ENCODE measurements at places on chromosomes 3 and 15. TPM values are rescaled to one million over a fixed set of nuclear protein-coding genes. Genes with fewer than 3 reads are reported as not detected.

DNA sequence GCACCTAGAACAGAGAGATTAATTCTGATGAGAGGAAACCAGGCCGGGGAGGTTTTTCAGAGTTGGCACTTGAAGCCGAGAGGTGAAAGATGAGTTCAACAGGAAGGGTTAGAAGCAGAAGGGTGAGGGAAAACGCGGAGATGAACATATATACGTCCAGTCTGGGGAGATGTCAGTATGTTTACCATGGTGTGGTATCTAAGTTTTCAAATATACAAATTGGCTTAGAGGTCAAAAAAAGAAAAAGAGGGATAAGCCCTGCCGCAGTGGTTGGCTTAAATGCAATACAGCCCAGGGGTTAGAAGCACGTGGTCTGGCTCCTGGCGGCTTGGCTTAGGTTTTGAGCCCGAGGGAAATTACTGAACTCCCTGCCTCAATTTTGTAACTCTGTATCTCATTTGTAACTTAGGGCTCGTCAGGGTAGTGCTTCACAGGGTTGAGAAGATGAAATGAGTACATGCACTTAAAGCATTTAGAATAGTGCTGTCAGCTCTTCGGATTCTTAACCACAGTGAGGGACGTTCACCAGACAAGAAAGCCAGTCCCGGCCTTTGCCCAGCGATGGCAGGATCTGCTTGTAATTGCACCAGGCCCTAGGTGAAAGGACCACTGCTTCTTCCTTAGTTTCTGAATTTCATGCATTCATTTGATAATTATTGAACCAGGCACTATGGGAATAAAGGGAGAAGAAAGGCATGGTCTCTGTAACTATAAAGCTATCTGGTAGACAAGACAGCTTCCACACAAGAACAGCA lies 6.4 kb downstream of the HES1 start:
- H3K4me3 ChIP-seq, result peak overlapping the region; percentile 46
- no peak for DNase-seq
- no peaks in the 10 kb centered on the region for H3K27me3 ChIP-seq
- H3K36me3 ChIP-seq, result peaks cover 4% of the 10 kb centered on the region
- H3K27ac ChIP-seq, result peak overlapping the region; percentile 95

DNA sequence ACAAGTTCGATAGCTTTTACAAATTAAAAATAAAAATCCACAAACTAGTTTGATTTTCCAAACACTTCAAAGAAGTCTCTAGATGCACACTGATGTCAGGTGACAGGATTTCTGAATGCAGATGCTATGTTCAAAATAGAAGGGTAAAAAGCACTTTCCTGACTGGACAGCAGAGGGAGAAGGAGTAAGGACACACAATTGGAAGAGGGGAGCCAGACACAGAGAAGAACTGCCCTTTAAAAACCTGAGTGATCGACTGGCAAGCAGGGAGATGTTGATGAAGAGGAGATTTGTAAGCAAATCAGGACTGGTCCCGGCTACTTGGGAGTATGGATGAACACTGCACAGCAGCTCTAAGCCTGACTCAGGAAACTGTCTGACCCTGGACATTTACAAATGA lies 612.8 kb downstream of the MAGI1 start:
- H3K27ac ChIP-seq, result no peak overlapping the region
- no peak overlapping the region for H3K4me3 ChIP-seq
- no peak for DNase-seq
- no peaks in the 10 kb centered on the region for H3K27me3 ChIP-seq

Gene SOX14
- not detected for total RNA-seq

GRCh38 chr15:84645496-84645895 lies 8.6 kb downstream of the WDR73 start:
- H3K36me3 ChIP-seq, result no peaks in the 10 kb centered on the region
- DNase-seq, result no peak
- H3K27me3 ChIP-seq, result no peaks in the 10 kb centered on the region
- no peak overlapping the region for H3K27ac ChIP-seq

- H3K4me1 ChIP-seq, result peaks cover 22% of the 10 kb centered on the region
- H3K4me3 ChIP-seq, result peak overlapping the region; percentile 56
- H3K27ac ChIP-seq, result peak overlapping the region; percentile 64
- no peak for DNase-seq
Measured at GRCh38 chr3:48555949-48556795, 431 bp downstream of the PFKFB4 start.

Gene SMCO1
- total RNA-seq, result 20.2 TPM

GRCh38 chr3:108546247-108546646 lies 35.9 kb upstream of the MYH15 start:
- no peaks in the 10 kb centered on the region for H3K27me3 ChIP-seq
- H3K4me1 ChIP-seq, result no peaks in the 10 kb centered on the region

DNA sequence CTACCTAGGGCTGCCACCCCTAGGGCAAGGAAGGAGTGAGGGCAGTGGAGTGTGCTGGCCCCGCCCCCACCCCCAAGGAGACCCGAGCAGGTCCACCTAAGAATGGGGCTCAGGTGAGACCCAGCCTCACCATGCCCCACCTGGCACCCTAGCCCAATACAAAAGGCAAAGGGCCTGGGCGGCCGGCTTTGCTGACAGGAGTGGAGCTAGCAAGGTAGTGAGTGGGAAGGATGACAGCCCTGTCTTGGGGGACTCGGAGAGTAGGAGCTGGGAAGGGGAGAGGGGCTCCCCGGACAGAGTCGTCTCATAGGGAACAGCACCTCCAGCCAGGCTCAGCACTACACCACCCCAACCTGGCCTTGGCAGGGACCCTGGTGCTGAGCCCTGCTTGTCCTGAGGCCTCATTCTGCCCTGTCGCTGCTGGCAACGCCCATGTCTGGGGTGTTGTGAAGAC lies 12.1 kb downstream of the C15orf39 start:
- H3K4me1 ChIP-seq, result peaks cover 19% of the 10 kb centered on the region
- no peak overlapping the region for H3K4me3 ChIP-seq
- H3K27ac ChIP-seq, result no peak overlapping the region
- no peak for DNase-seq
- H3K36me3 ChIP-seq, result peaks cover 45% of the 10 kb centered on the region

- H3K27me3 ChIP-seq, result no peaks in the 10 kb centered on the region
- no peaks in the 10 kb centered on the region for H3K4me1 ChIP-seq
- H3K27ac ChIP-seq, result no peak overlapping the region
- no peak overlapping the region for H3K4me3 ChIP-seq
Measured at GRCh38 chr15:59366333-59367021, 6.2 kb downstream of the MYO1E start.

GRCh38 chr3:9800529-9800928 lies 7.6 kb downstream of the ARPC4 start:
- no peak overlapping the region for H3K4me3 ChIP-seq
- H3K4me1 ChIP-seq, result peaks cover 4% of the 10 kb centered on the region
- H3K36me3 ChIP-seq, result peaks cover 5% of the 10 kb centered on the region
- H3K27ac ChIP-seq, result no peak overlapping the region

- H3K4me1 ChIP-seq, result no peaks in the 10 kb centered on the region
- H3K36me3 ChIP-seq, result no peaks in the 10 kb centered on the region
- no peaks in the 10 kb centered on the region for H3K27me3 ChIP-seq
- DNase-seq, result no peak
Measured at GRCh38 chr15:53671545-53671944, 87.9 kb downstream of the WDR72 start.

DNA sequence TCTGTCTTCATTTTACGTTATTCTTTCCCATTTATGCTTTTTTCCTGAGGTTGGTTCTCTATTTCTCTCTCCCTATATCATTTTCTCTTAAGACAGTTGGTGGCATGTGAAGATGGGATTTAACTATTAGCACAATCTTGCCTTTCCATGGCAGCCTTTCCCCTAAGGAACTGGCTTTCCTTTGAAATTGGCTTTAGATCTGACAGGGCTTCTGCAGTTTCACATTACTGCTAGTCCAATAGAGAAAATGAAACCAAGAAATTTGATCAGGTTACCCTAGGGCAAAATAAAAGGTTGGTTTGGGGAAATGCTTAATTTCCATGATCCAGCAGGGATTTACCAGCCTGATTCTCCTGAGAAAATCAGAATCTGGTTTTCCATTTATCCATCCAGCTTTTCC lies 22.7 kb upstream of the CHL1 start:
- H3K36me3 ChIP-seq, result no peaks in the 10 kb centered on the region
- H3K4me1 ChIP-seq, result no peaks in the 10 kb centered on the region
- no peak for DNase-seq
- H3K27me3 ChIP-seq, result no peaks in the 10 kb centered on the region

DNA sequence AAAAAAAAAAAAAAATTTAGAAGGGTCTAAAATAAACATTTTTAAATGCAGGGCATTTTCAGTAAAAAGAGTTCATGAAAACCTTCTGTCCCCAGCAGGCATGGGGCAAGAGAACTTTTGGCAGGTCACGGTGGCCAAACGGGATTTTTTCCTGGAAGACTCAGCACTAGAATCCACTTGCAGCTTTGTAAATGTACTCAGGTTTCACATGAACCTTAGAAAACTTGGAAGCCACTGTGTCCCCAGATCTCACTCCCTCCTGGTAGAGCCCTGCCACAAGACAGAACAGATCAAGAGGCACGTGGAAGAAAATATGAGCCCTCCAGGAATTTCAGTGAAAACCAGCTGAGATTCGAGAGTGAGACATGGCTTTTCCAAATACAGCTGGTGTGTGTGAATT lies 2.1 kb upstream of the GNB5 start:
- DNase-seq, result no peak
- H3K4me3 ChIP-seq, result no peak overlapping the region
- H3K27ac ChIP-seq, result no peak overlapping the region
- no peaks in the 10 kb centered on the region for H3K36me3 ChIP-seq
- no peaks in the 10 kb centered on the region for H3K27me3 ChIP-seq
- no peaks in the 10 kb centered on the region for H3K4me1 ChIP-seq

- H3K36me3 ChIP-seq, result no peaks in the 10 kb centered on the region
- no peaks in the 10 kb centered on the region for H3K27me3 ChIP-seq
- no peak overlapping the region for H3K27ac ChIP-seq
Measured at GRCh38 chr3:65607101-65607500, 431.6 kb downstream of the MAGI1 start.

DNA sequence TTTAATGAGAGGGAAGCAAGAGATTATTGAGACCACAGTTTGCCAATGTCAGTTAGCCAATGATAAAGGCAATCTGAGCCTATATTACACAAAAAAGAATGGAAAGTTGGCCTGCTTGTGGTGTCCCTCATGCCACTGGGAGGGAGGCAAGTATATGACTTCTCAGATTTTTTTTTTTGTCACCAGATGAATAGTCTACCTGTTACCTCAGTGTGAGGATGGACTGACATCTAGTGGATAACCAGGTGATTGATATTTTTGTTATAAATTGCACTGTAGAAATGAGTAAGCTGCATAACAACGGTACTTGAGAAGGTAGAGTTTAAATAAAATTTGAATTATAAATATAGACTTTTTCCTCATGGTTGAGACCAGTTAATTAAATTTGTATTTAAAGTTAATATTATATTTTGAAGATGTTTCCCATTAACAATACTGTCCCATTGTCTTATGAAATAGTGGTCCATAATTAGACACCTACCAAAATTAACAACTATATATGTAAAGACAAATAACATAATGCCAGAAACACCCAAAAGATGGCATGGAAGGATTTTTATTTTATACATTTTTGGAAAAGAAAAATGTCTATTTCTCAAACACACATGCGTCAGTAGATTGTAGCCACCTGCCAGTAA lies 237.8 kb upstream of the GADL1 start:
- H3K27me3 ChIP-seq, result no peaks in the 10 kb centered on the region
- H3K27ac ChIP-seq, result no peak overlapping the region
- H3K4me3 ChIP-seq, result no peak overlapping the region
- no peaks in the 10 kb centered on the region for H3K36me3 ChIP-seq

GRCh38 chr15:57635300-57635909 lies 43.7 kb downstream of the MYZAP start:
- peak overlapping the region; percentile 82 for H3K27ac ChIP-seq
- DNase-seq, result peak; percentile 59
- no peaks in the 10 kb centered on the region for H3K27me3 ChIP-seq
- no peak overlapping the region for H3K4me3 ChIP-seq
- H3K36me3 ChIP-seq, result peaks cover 91% of the 10 kb centered on the region

GRCh38 chr3:165800970-165801369 lies 36.3 kb downstream of the BCHE start:
- no peak overlapping the region for H3K4me3 ChIP-seq
- no peaks in the 10 kb centered on the region for H3K36me3 ChIP-seq
- no peak overlapping the region for H3K27ac ChIP-seq
- no peak for DNase-seq
- no peaks in the 10 kb centered on the region for H3K4me1 ChIP-seq
- no peaks in the 10 kb centered on the region for H3K27me3 ChIP-seq

GRCh38 chr3:45793482-45794176 lies 2.7 kb downstream of the SLC6A20 start:
- no peaks in the 10 kb centered on the region for H3K36me3 ChIP-seq
- DNase-seq, result no peak
- no peaks in the 10 kb centered on the region for H3K4me1 ChIP-seq
- peaks cover 50% of the 10 kb centered on the region for H3K27me3 ChIP-seq
- no peak overlapping the region for H3K4me3 ChIP-seq
- no peak overlapping the region for H3K27ac ChIP-seq

GRCh38 chr15:90142216-90143165 lies 40.2 kb upstream of the IDH2 start:
- no peak for DNase-seq
- no peaks in the 10 kb centered on the region for H3K36me3 ChIP-seq
- H3K27ac ChIP-seq, result no peak overlapping the region
- H3K4me3 ChIP-seq, result no peak overlapping the region

- no peaks in the 10 kb centered on the region for H3K4me1 ChIP-seq
- no peaks in the 10 kb centered on the region for H3K36me3 ChIP-seq
- no peak overlapping the region for H3K4me3 ChIP-seq
Measured at GRCh38 chr15:78399091-78399490, 38.9 kb upstream of the IREB2 start.

Gene AP3B2
- total RNA-seq, result 0.79 TPM

GRCh38 chr3:186053954-186054791 lies 54.7 kb downstream of the ETV5 start:
- H3K27ac ChIP-seq, result no peak overlapping the region
- peaks cover 79% of the 10 kb centered on the region for H3K36me3 ChIP-seq
- H3K4me1 ChIP-seq, result no peaks in the 10 kb centered on the region
- DNase-seq, result no peak
- no peak overlapping the region for H3K4me3 ChIP-seq
- H3K27me3 ChIP-seq, result no peaks in the 10 kb centered on the region

DNA sequence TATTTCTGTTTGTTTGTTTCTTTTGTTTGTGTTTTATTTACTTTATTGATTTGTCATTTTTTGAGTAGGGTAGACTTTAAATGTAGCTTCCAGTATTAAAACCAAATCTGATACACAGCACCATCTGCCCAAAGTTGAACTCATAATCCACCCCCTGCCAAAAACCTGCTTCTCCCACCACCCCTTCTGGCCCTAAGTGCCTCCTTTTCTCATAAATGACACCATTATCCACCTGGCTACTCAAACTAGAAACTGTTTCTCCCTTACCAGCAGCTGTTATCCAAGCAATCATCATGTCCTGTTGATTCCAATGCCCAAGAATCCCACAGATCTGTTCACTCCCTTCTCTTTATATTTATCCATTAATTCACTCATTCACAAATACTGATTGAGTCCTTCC lies 21.8 kb upstream of the PTX3 start:
- no peaks in the 10 kb centered on the region for H3K36me3 ChIP-seq
- no peak for DNase-seq
- no peak overlapping the region for H3K4me3 ChIP-seq
- no peaks in the 10 kb centered on the region for H3K27me3 ChIP-seq
- no peaks in the 10 kb centered on the region for H3K4me1 ChIP-seq
- no peak overlapping the region for H3K27ac ChIP-seq

Gene GOLGA8M
- total RNA-seq, result 2.6 TPM
